ENCODE measurements at places on chromosomes 3 and 15.

DNA sequence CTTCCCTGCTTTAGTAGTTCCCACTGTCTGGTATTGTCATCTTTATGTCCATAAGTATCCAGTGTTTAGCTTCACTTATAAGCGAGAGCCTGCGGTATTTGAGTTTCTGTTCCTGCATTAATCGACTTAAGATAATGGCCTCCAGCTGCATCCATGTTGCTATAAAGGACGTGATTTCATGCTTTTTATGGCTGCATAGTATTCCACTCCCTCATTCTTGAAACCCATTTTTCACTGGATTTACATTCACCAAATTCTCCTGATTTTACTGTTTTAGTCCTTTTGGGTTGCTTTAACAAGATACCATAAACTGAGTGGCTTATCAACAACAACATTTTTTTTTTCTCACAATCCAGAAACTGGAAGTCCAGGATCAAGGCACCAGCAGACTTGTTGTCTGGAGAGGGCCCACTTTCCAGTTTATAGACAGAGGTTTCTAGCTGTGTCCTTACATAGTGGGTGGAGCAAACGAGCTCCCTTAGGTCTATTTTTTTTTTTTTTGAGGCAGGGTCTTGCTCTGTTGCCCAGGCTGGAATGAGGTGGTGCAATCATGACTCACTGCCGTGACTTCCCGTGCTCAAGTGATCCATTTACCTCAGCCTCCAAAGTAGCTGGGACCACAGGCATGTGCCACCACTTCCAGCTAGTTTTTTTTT is 6.1 kb upstream of the TICRR start:
- DNase-seq = no peak

DNA sequence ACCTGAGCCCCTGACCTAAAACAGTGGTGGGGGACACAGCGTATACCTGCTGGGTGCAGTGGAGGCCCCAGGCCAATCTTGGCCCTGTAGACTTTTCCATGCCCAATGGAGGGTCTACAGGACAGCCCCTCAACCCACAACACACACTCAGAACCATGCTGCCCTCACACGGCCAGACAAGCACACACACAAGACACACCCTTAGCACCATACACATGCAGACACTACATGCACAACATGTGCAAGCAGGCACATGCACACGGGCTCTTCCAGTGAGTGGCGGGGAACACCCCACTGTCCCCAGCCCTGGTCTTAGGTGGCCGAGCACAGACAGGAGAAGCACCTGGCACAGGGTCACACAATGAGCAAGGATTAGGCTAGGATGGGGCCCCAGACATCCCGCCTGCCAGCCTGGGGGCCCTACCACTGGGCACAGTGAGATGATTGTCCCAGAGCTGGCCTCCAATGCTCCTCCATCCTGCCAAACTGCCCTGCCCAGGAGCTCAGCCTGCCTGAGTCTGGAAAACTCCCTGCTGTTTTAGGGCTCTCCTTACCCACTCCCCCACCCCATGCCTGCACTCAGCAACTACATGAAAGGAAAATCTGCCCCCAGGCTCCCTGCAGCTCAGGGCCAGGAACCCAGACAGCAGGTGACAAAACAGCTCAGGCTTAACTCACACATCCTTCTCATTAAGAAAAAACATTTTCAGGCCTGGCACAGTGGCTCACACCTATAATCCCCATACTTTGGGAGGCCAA is 15.8 kb downstream of the IQSEC1 start:
- DNase-seq = no peak

GRCh38 chr15:62832231-62832630 is 210.3 kb upstream of the TPM1 start:
- DNase-seq = no peak

DNA sequence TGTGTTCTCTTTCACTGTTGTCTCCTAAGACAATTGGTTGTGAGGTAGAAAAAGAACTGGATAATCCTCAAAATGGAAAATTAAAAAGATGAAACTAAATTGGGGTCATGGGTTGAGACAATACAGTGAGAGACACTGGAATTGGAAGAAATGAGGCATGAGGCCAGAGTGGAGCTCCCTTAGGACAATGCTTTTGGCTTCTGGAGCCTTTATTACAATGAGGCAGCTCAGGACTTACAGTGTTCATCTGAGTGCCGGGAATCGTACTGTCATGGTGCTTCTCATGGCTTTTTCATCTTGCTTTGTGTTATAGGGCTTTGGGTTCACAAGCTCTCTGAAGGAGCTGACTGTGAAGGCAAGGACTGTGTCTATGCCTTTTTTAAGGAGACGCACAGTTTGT is 293.5 kb downstream of the SOX2 start:
- no peak for DNase-seq

DNA sequence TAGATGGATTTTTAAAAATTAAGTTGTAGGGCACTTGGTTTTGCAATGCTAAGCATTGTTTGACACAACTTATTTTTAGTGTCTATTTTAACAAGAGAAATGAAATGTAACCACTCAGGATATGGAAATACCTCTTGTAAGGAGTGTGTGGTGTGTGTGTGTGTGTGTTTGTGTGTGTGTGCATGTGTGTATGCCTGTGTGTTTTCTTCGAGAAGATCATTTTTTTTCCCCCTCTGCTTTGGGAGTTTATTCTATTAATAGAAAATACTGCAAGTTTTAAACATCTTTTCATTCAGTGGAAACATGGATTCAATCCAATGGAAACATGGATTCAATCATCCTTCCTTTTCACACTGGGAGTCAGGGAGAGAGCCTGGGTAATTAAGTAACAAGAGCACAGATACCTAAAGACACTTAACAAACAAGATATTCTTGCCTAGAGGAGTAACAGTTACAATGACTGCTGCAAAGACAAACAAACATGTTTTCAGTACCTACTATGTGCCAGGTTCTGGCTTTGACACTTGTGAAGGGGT is 567.2 kb upstream of the TBL1XR1 start:
- no peak for DNase-seq

DNA sequence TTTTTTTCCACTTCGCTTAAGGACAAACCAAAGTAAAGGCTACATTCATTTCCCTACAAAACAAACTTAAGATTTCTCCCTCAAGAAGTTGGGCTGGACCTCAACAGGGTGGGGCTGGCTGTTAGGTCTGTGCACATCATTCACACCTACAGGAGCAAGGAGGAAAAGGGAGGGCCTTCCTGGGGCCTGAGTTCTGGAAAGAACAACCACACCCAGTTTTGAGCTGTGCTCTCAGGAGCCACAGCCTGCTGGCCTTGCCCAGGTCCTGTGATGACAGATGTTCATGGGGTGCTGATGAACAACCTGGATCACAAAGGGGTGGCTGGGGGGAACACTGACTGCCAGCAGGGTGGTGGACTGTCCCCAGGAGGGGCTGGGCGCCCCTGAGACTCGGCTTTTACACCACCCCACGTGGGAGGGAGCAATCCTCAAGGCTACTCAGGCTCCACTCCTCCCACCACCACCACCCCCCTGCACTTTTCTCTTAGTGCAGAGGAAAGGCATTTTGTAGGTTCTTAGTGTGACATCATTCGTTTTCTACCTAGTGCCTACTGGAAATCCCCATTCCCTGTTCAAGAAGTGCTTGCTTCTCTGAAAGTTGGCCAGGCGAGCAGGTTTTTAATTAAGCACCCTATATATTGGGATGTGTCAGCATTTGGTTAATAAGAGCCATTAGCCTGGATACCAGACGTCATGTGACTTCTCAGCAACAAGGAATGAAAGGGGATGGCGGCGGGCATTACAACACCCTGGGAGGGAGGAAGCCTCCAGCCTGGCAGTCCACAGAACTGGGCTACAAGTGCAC is 35.7 kb downstream of the CCNB2 start:
- DNase-seq = no peak

GRCh38 chr3:4838621-4839022 is 140.6 kb upstream of the BHLHE40 start:
- no peak for DNase-seq

DNA sequence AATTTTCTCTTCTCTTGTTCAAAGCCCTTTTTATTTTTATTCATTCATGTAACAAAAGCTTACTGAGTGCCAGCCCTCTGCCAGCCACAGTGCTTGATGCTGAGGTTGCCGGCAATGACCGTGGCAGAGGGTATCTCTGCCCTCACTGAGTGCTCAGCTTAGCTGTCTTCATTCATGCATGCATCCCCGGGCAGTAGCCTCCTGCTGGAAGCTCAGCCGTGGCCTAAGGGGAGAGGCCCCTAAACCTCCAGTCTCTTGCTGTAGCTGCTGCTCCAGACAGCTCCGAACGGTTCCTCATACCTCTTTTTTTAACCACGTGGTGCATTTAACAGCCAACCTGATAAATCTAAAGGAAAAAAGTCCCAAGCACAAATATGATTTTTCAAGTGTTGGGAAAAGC is 34.6 kb upstream of the CCDC66 start:
- no peak for DNase-seq

- no peak for DNase-seq
Observed at GRCh38 chr3:53819163-53819868, 26.9 kb downstream of the CHDH start.

DNA sequence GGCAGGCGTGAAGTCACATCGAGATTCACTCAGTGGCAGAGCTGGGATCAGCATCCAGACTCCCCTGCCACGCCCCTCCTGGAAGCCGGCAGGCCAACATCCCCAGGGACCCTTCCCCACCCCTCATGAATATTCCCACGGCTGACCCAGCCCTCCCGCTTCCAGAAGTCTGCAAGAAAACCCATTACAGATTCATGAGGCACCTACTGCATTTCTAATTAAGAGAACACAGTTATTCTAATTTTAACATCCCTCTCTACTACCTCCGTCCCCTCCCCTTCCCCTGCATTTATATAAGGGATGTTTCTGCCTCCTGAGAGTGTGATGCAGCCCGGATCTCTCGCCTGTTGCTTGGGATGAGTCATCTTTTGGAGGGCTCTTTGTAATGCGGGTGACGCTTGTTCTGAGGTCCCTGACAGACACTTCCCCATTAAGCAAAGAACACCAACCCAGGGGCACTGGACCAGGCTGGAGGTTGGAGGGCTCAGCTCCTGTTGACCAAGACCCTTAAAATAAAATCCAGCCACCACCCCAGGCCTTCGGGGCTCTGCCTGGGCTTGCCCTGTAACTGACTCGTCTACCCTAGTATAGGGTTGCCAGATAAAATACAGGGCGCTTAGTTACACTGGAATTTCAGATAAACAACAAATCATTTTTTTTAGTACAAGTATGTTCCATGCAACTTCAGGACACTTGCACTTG is 118.7 kb downstream of the NUP210 start:
- DNase-seq = no peak

DNA sequence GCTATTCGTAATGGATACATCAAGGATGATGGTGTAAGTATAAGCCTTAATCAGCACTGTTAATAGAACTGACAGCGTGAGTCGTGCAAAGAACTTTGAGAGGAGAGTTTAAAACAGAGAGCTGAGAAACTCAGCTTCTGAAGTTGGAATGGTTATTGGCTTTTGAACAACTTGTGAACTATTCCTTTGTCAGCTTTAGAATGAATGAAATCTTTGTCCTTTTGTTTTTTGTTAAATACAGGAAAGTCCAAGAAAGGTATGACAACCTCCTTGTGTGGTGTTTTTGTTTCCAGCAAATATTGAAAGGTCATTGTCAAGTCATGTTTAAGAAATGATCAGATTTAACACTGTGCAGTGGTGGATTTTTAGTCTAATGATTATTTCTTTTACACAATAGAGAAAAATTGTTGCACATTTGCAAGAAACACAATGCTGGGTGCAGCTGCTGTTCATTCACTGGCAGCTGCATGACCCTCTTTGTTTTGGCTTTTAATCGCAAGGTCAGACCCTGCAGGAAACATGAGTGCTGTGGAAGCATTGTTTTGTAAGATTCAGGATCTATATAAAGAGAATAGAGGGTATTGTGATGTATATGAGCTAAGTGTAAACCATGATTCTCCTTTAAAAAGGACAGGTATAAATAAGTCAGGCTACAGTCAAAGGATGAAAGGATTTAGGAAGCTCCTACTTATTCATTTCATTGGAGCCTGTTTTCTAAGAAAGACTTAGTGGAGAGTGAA is 21.7 kb upstream of the ABHD10 start:
- DNase-seq = no peak

DNA sequence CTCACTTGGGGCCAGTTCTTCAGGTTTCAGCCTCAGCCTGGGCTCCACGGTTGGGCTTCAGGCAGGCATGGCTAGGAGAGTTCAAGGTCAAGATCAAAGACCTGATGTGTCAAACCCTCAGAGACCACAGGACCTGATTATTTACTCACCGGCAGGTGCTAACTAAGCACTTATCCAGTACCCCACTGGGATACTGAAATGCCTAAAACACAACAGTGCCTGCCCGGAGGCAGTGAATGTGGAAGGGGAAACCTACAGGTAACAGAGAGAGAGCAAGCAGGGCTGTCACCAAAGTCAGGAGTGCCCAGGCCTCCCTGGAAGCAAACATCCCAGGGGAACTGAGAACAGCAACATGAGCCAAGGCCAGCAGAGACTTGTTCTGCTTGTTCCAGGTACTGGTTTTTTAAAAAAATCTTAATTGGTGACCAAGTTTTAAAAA is 6.7 kb downstream of the IDH2 start:
- no peak for DNase-seq

DNA sequence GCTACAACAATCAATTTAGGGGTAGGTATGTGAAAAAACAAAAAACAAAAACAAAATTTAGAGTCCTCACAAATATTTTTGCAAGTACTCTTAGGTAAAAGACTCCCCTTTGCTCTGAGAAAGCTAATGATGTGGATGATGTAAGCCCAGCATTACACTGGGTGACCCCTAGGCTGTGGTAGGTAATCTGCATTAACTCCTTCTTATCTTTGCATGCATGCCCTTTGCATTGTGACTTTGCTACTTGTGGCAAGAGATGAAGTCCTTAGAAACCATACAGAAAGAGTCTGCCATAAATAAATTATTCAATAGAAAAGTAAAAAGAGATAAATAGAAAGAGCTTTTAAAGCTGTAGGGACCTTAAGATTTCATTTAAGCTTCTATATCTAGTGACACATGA is 159.7 kb upstream of the MBNL1 start:
- no peak for DNase-seq

DNA sequence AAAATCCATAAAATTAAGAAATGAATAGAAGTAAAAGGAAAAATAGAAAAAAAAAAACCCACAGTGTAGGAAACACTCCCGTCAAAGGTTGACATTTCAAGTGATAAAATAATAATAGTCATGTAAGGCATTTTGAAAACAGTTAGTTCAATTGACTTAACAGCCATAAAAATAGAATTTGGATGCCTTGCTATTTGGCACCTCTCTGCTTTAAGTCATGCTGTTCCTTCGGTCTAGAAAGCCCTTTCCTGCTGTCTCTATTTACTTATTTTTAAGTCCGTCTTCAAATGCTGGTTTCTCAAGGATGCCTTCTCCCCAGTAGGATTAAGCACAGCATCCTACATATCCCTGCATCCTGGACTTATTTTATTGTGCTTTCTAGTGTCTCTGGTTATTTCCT is 22.3 kb upstream of the RETNLB start:
- DNase-seq = no peak

DNA sequence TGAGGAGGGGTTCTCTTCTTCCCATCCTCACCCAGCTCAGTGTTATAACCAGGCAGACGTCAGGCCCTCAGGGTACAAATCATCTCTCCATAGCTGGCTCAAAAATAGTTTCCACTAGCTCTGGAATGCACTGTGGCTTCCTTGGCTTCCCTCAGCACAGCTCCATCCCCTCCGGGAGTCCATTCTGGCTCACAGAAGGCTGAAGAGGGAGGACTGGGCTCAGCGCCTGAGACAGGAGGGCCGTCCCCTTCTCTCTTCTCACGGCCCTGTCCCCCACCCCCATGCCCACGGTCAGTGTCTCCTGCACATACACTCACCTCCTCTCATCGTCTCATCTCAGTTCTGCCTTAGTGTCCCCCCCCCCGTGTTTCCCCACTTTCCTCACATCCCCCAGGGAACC is 50.1 kb downstream of the UMPS start:
- no peak for DNase-seq
